ENCODE measurements at places on chromosomes 1 and 21.
A peak's percentile ranks its signal among the peaks of the same experiment; 100 is the strongest.

DNA sequence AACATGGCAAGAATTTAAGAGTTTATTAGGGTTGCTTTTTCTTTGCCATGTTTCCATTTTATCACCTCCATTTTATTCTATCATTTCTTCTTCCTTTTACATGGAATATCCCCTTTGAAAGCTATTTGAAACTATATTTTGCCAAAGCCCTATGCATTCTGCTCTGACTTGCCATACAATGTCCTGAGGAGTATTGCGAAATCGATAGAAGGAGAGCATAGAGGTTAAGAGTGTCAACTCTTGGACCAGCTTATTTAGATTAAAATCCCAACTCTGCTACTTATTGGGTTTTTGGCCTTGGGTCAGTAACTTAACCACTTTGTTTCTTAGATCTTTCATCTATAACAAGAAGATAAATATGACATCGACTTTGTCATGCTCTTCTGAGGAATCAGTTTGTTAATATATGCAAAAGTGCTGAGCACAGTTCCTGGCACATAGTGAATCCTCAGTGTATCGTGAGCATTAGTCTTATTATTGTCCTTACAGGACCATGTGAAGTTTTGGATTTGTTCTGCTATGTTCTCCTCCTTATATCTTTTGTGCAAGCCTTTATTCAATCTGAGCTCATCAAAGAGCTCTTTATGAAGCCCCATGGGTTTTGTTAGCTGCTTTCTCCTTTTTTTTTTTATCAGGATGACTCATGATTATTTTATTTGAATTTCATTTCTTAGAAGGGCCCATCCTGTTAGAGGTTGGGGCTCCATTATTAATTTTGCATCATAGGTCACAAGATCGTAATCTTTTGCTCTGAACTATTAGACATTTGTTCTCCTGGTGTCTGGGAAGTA lies 17.6 kb downstream of the ACKR1 start:
- DNase-seq = no peak

- no peak for DNase-seq
Measured at GRCh38 chr1:228478326-228478725, 8.9 kb upstream of the RNF187 start.

DNA sequence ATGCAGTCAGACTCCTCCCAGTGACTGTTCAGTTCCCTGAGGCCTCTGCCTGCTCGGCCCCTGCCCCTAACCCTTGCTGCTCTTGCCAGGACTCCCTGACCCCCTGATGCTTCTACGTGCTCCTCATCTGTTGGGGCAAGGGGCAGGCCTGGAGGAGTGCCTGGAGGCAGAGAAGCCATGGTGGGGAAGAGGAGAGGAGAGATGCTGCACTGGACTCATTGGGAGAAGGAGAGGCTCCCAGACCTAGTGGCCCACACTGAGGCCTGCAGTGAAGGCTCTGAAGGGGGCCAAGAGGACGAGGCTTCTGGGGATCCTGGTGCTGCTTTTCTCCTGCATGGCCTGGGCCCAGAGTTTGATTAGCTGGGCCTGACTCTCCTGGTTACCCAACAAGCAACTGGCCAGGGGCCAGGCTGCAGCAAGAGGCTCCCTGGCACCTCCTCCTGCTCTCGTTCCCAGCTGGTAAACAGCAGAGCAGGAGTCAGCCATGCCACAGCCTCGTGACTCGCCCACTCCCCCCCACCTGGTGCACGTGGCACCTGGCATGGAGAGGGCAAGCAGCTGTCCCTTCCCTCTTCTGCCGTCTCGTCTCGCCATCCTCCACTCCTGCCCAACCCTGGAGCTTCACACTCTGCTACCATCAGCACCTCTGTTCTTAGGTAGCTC lies 847 bp upstream of the RORC start:
- no peak for DNase-seq

GRCh38 chr1:158812336-158812735 lies 18.8 kb upstream of the MNDA start:
- no peak for DNase-seq

DNA sequence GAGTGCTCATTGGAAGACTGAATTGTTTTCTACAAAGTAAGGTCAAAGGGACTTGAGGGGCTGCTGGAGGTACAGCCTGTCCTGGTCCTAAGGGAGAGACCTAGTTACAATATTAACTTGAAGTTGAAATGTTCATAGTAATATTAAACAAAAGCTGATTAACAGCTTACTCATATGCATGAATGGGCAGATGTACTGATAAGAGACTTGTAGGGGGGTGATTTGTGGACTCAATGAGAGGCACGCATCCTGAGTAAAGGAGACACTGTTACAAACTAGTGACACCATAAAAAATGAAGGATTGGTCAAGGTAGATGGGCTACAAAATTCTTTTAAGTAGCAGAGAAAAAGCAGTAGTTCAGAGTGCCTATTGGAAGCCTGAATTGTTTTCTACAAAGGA lies 2.7 kb downstream of the HSD11B1 start:
- no peak for DNase-seq

GRCh38 chr1:184035719-184036516 lies 1.6 kb downstream of the COLGALT2 start:
- peak; percentile 53 for DNase-seq

DNA sequence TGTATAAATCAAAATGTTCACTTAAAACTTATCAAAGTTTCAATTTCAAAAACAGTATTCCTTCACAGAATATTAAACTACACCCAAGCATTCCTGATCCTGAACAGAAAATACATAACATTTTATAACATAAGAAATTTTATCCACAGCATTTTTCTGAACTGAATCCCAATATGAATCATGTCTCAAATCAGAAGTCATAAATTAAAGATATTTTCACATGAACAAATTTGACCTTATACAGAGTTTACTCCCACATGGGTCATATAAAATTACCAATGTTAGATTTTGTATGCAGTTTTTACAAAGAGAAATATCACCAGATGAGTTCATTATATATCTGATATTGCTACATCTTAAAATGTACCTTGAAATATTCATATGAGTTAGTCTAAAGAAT lies 48.6 kb upstream of the ASPM start:
- DNase-seq = no peak

DNA sequence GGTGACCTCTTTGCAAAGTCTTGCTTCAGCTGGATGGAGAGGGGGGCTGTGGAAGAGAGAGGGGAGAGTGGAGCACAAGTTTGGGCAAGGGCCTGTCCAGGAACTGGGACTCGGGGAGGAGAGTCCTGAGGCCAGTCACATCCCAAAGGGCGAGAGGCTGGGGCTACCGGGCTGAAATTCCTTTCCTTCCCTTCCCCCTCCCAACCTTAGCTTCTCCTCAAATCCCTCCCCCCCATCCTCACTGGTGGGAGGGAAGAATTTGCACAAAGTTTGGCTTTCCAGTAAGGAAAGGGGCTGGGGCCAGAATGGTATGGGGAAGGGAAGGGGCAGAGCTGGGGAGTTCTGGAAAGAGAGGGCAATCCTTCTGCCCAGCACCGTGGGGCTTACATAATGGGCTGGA lies 854 bp downstream of the CNTN2 start:
- DNase-seq = no peak

DNA sequence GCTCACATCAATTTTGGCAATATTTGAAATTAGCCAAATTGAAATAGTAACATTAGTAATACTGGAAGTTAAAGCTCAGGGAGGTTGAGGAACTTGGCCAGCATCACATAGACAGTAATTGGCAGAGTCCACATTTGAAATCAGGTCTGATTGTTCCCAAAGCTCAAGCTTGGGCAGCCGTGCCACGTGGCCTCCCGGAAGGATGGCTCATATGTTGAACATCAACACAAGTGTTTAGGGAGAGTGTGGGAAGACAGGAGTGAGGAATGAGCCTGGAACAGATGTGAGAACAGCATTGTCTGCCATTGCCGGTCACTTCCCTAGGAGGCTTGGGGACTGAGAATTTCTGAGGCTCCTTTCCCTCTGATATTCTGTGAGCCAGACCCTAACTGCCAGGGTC lies 40.2 kb upstream of the RBM15 start:
- no peak for DNase-seq

GRCh38 chr21:34609244-34609932 lies 5.5 kb downstream of the RCAN1 start:
- no peak for DNase-seq

DNA sequence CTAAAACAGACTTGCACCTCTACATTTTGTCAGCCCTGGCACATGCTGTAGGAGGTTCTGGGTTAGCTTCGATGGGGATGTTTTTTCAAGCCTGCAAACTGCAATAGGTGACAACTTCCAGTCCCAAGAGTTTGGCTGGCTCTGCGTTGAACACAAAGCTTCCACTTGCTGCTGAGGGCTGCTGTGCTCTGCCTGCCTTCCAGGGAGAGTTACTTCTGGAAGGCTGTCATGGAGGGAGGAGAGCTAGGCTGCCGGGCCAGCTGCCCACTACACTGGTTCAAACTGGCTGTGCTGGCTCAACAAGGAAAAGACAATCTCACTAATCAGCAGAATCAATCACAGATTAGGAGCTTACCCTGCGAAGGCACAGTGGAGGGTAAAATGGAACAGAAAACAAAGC lies 46.7 kb upstream of the PPP2R5A start:
- peak; percentile 88 for DNase-seq

GRCh38 chr21:38474796-38475195 lies 23.5 kb downstream of the ERG start:
- DNase-seq = no peak

DNA sequence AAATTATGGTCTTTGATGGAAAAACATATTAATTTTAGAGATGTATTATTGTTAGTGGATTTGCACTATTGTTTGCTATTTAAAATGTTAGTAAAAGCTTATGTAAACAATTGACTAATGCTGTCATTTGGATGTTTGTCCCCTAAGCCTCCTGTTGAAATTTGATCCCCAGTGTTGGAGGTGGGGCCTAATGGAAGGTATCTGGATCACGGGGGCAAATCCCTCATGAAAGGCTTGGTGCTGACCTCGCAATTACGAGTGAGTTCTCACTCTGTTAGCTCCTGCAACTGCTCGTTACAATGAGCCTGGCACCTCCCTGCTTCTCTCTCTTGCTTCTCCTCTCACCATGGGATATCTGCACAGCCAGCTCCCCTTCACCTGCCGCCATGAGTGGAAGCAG lies 14.3 kb downstream of the TMEM35B start:
- DNase-seq = peak; percentile 81

GRCh38 chr1:107871687-107872395 lies 93.1 kb downstream of the VAV3 start:
- no peak for DNase-seq

DNA sequence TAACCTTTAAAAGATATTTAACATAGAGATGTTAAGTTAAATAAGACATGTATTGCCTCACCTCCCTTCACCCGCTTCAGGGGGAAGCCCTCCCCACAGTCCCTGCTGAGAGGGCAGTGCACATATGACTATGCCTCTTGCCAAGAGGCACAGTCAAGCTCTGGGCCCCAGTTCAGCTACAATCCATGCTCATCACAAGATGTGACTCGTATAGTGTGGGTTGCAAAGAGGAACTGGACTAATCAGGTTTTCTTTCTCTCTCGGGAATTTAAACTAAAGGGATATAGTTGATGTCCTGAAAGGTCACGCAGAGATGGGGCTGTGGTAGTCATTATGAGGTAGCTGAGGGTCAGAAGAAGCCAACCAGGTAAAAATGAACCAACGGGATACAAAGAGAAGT lies 35.6 kb downstream of the LYST start:
- no peak for DNase-seq

GRCh38 chr1:206609229-206609991 lies 2.9 kb downstream of the EIF2D start:
- no peak for DNase-seq

GRCh38 chr1:26070296-26070962 lies 3.0 kb upstream of the TRIM63 start:
- DNase-seq = peak; percentile 66

DNA sequence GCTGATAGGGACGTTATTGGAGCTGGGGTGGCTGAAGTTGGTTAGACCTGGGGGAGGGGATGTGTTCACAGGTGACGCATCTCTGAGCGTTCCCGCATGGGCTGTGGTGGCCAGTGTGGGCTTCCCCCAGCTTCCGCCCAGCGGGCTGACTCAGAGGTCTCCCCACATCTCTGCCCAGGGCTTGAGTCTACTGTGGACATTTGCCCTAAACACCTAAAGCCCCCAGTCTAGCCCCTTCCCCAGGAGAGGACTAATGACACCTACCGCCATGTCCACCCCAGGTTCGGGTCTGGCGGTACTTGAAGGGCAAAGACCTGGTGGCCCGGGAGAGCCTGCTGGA lies 2.0 kb downstream of the AGRN start:
- DNase-seq = no peak

- peak; percentile 10 for DNase-seq
Measured at GRCh38 chr1:88118176-88118845, 565.8 kb upstream of the PKN2 start.

DNA sequence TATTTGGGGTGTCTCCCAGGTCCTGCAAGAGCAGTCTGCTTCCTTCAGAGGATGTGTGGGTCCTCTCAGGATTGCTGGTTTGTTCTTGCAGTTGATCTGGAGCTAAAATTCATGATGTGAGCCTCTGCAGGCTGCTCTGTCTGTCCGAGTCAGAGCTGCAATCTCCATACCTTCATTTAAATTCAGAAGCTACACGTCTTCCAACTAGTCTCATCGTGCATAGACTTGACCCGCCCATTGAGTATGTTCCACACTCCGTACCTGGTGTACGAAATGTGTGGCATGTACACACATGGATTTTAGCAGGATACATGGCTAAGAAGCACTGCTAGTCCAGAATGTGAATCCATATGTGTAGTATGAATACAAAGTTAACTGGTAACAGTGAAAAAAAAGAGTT lies 25.0 kb upstream of the RGS2 start:
- no peak for DNase-seq

GRCh38 chr1:66571789-66572188 lies 37.8 kb downstream of the SGIP1 start:
- no peak for DNase-seq

- peak; percentile 55 for DNase-seq
Measured at GRCh38 chr1:6601923-6602668, 573 bp downstream of the KLHL21 start.

GRCh38 chr1:200831091-200831490 lies 41.7 kb upstream of the GPR25 start:
- no peak for DNase-seq

- no peak for DNase-seq
Measured at GRCh38 chr1:47423872-47424271, 7.8 kb downstream of the FOXE3 start.

GRCh38 chr21:46545911-46546310 lies 59.0 kb downstream of the S100B start:
- DNase-seq = no peak

Measured in NCI-H82 (cell line).